ENCODE measurements at places on chromosomes 7 and 10.

DNA sequence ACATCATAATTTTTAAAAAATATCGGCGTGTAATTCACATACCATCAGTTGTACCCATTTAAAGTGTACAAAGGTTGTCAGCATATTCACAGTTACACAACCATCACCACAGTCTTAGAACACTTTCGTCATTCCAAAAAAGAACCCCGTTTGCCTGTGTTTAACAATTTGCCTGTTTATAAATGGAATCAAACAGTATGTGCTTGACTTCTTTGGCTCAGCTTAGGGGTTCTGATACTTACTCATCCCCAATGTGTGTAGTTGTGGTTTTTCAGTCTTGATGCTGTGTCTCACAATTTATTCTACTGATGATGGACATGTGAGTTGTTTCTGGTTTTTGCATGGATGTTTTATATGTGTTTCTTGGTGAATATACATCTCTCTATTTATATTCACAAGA is 50.0 kb downstream of the PRPF18 start:
- DNase-seq = no peak

DNA sequence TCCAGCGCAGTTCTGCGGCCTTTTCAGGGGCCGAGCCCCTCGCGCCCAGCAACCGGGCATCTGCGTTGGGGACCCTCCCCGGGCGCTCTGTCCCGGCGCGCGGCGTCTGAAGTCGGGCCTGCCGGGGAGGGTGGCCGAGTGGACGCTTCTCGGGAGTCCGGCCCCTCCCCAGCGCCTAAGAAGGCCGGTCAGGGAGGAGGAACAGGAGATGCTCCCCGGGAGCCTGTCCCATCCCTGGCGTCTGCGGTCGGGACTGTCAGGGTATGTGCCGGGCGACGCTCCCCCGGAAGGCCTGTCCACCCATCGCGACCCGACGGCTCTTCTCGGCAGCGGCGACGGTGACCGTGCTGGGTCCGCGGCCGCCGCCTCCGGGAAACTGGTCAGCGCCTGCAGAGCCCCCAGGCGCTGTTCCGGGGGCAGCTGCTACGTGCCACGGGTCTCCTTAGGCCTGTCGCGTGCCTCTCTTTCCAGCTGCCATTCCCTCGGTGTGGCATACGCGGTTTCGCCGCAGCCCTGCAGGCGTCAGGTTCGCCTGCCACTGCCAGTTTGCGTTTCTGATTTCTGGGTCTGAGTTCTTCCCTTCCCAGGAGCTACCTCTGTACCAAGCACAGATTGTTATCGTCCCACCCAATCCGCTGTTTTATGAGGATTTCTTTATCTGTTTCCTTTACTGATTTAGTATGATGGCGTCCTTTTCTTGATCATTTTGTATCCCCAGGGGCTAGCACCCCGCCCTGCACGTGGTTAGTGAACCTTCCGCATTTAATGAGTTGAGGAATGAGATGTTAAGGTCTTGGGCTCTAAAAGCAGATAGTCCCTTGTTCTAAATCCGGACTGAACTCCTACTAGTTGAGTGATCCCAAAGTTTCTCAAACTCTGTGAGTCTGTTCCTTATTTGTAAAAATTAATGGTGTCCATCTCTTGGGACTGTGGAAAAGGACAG is 782 bp downstream of the IFIT5 start:
- DNase-seq = peak; percentile 65

GRCh38 chr7:27196287-27196767 is 3.6 kb downstream of the HOXA13 start:
- DNase-seq = peak; percentile 70

- no peak for DNase-seq
These were observed 93.2 kb downstream of the ADK start for GRCh38 chr10:74244097-74244685.

GRCh38 chr10:12218991-12219390 is 23.0 kb downstream of the CDC123 start:
- DNase-seq = no peak

GRCh38 chr7:65832281-65832680 is 40.6 kb upstream of the VKORC1L1 start:
- no peak for DNase-seq

- DNase-seq = peak; percentile 1
These were observed 814 bp downstream of the RUFY2 start for GRCh38 chr10:68406111-68406814.

GRCh38 chr10:24209432-24209771 is 464 bp downstream of the KIAA1217 start:
- no peak for DNase-seq

GRCh38 chr7:41529831-41530230 is 173.1 kb downstream of the INHBA start:
- DNase-seq = no peak

DNA sequence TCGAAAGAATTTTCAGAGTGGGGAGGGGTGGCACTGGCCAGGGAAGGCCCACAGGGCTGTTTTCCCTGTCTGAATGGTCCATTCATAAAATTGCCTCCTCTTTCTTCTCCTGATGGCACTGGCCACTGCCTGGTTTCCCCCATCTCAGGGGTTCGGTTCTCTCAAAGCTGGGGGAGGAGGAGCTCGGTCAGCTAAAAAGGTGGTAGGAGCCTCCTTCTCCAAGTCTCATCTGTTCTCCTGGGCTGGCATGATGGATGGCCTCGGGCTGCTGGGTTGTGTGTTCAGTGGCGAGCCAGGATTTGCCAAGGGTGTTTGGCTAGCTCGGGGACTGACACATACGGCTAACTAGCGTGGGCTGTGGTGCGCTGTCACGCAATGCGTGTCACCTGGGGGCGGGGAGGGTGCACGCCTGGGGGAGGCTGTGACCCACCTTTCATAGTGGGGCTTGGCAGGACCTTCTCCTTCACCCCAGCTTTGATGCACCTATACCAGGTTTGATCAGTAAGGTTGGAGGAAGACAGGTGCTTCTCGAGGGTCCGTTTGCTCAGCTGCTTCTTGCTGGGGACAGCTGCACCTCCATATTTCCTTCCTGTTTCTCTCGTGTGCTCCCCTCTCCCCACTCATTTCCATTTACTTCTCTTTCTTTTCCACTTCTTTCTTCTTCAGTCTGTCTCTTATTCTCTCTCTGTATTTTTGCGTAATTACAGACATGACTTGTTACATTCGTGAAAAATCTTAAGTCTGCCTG is 36.3 kb downstream of the RBM20 start:
- no peak for DNase-seq

DNA sequence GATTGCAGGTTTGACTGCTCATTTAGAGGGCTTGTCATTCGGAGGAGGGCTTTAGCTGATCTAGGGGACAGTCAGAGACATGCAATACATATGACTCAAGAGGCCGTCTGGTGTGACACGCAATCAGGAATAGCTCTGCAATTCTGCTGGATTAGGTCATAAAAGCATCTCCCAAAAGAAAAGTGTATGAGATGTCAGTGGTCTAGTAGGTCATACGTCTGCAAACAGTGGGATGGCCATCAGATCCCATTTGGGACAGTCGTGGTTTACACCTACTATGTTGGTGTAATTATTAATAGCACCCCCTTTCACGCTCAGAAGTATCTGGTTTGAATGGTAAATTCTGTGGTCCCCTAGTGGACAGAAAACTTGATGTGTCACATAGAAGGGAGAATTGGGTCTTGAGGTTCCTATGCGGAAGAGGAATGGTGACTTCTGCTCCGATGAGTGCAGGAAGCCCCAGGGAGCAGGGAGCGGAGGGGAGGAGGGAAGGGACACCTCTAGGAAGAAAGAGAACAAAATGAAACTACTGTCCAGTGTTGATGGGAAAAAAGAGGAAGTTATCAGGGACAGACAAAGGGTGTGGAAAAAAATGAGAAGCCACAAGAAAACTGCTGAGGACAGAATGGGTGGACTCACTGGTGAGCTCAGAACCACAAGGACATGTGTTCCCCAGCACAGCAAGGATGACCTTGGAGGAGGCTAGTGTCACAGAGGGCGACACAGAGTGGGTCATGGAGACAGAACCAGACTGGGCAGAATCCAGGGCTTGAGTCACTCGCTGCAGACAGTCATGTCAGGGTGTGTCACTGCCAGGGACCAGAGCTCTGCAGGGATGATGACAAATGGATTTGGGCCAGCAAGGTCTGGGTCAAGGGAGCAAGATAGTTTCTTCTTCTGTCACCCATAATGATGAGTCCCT is 59.9 kb downstream of the MAP3K8 start:
- DNase-seq = no peak

GRCh38 chr7:158374146-158374545 is 213.5 kb downstream of the PTPRN2 start:
- no peak for DNase-seq

- DNase-seq = no peak
These were observed 453.2 kb upstream of the GALNT17 start for GRCh38 chr7:70678621-70679251.

GRCh38 chr10:31580646-31581045 is 261.6 kb downstream of the ZEB1 start:
- DNase-seq = no peak

DNA sequence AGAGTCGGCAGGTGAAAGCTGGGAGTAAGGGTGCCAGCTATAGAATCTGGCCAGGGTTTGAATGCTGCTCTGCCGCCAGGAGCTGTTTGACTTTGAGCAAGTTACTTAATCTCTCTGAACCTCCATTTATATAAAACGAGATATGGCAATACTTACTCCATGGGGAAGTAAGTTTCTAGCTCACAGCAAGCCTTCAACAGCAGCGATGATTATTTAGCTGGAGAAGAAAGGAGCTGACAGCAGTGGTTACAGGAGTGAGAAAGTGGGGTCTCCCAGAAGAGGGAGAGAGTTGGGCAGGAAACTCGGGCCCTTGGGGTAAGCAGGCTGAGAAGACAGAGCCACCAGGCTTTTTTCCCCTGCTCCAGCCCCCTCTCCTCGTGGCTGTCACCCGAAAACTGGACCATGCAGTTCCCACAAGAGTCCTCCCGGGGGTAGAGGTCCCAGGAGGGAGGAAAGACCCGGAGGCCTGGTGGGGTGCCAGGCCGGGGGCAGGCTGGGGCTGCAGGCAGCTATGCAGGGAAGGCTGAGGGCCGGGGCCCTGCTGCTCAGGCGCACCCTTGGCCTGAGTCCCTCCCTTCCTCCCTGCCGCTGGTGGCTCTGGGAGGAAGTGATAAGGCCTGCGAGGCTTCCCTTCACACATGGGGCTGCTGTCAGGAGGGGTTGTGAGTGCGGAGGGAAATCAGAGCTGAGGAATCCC is 3.5 kb downstream of the NOS3 start:
- DNase-seq = no peak

- no peak for DNase-seq
These were observed 21.3 kb downstream of the CYP2W1 start for GRCh38 chr7:1004018-1004852.

DNA sequence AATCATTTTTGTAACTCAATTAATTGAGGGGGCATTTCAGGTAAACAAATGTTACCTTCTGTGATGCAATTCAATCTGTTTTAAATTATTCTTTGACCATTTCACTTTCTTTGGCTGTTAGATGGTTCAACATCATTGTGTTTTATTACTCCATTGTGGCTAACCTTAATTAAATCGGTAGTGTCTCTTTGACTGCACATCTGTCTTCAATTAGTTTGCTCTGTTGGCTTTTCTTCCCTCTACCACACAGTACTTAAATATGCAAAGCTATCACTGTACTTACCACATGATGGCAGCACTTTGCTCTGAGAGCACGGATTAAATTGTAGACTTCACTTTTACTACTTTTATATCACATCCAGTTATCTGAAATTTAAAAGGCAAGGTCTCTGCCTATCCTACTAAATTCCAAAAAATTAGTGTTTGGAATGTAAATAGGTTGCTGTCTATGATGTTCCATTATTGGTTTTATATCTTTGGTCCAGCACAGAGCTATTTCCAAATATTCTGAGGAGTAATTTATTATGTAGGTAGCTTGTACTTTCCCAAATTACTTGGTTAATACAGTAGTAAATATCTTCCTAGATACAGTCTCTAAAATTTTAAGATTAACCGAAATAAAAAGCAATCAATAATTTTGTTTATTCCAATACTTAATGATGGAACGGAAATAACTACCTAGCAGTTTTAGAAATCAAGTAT is 352.0 kb downstream of the PCLO start:
- DNase-seq = no peak

- DNase-seq = no peak
These were observed 1.3 kb downstream of the CNNM2 start for GRCh38 chr10:102919246-102919959.

- no peak for DNase-seq
These were observed 202.1 kb downstream of the PRPF18 start for GRCh38 chr10:13788711-13789447.

GRCh38 chr10:45374350-45375052 is 485 bp downstream of the ALOX5 start:
- no peak for DNase-seq

DNA sequence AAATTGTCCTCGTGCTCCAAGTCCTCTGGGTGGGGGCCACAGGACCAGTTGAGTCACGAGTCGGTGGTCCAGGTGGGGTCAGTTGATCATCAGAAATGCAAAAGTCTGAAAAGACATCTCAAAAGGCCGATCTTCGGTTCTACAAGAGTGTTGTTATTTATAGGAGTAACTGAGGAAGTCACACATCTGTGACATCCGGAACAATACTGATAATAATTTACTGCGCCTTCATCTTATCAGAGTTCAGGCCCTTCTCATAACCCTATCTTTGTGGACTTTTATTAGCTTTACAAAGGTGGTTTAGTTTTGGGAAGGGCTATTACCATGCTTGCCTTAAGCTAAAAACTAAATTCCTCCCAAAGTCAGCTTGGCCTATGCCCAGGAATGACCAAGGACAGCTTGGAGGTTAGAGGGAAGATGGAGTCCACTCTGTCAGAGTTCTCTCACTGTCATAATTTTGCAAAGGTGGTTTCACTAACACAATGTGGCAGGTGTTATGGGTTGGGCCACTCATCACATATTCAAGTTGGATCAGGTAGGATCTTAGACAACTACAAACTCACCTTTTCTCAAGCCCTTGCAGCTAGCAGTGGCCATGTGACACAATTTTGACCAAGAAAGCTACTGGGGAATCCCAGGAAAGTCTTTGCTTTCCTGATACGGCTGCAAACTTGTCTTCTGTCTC is 54.7 kb upstream of the CHST3 start:
- DNase-seq = no peak

- DNase-seq = no peak
These were observed 43.0 kb upstream of the MACC1 start for GRCh38 chr7:20260223-20260622.

- DNase-seq = no peak
These were observed 13.9 kb downstream of the NAPEPLD start for GRCh38 chr7:103134836-103135554.

- no peak for DNase-seq
These were observed 313.3 kb downstream of the FGFR2 start for GRCh38 chr10:121284936-121285335.

GRCh38 chr10:128049226-128050120 is 76.8 kb downstream of the MKI67 start:
- DNase-seq = no peak

DNA sequence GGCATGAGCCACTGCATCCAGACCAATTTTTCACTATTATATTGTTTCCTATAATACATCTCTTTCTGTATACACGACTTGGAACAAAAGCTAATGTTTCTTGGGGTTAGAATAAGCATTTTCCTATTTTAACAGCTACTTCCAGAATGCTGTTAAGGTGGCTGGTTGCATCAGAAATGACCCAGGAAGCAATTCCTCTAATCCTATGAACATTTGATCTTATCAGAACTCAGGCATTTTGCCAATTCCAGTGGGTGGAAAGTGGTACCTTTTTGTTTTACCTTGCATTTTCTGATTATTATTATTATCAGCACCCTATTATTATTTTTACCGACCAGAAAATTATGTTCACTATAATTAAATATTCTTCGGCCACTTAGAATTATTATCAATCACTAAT is 73.3 kb downstream of the NDUFB2 start:
- no peak for DNase-seq

- DNase-seq = no peak
These were observed 389.6 kb upstream of the PRKCQ start for GRCh38 chr10:6969659-6970058.

- DNase-seq = no peak
These were observed 61.3 kb upstream of the TRIL start for GRCh38 chr7:29019387-29019786.

GRCh38 chr10:70162892-70163201 is 7.5 kb downstream of the SAR1A start:
- DNase-seq = peak; percentile 35
